AG08395 (cell line): ENCODE measurements at places on chromosomes 5 and 9.

- peak; percentile 32 for DNase-seq
Observed at GRCh38 chr9:37801287-37801850, 772 bp downstream of the DCAF10 start.

DNA sequence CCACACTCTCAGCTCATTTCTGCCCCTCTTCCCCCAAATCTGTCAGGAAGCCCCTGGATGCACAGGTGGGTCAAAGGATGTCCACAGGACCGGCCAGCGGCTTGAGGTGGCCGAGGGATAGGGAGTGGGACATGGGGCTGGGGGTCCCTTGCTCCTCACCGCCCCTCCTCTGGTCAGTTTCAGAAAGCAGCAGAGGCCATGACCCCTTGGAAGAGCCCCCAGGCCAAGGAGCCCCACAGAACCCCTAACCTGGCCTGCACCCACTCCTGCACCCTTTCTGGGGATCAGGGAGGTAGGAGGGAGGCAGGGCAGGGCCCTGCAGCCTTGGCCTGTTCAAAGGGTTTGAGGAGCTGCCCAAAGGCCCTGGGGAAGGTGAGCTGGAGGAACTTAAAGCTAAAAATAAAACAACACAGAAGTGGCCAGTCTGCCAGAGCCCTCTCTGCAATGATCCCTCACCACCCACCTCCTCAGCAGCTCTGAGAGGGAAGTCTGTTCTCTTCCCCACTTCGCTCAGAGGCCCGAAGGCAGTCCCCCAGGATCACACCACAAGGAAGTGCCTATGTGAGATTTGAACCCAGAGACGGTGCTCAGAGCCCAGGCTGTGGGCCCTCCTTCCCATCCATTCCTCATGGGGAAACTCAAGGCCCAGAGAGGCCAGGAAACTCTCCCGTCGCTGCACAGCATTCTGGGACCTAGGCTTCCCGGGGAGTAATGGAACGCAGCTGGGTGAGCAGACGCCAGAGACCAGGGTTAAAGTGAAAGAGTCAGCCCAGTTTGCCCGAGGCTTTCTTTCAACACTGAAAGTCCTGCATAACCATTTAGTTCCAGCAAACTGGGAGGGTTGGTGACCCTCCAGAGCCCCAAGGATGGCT is 910 bp downstream of the ENG start:
- peak; percentile 44 for DNase-seq

GRCh38 chr5:165309446-165309845 is 1804.0 kb downstream of the MAT2B start:
- no peak for DNase-seq

GRCh38 chr9:128416014-128416413 is 4.6 kb upstream of the CERCAM start:
- no peak for DNase-seq

DNA sequence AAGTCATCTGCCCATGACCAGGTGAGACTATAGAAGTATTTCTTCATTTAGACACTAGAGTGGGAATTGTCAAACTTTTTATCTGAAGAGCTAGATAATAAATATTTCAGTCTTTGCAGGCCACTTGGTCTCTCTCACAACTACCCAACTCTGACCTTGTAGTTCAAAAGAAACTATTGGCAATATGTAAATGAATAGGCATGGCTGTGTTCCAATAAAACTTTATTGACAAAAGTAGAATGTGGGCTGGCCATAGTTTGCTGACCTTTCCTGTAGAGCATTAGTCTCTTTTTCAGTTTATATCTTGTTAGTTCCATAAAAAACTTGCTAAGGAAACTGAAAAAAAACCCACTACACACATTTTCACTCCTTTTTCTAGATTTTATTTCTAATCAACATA is 535.5 kb downstream of the PRR16 start:
- no peak for DNase-seq

DNA sequence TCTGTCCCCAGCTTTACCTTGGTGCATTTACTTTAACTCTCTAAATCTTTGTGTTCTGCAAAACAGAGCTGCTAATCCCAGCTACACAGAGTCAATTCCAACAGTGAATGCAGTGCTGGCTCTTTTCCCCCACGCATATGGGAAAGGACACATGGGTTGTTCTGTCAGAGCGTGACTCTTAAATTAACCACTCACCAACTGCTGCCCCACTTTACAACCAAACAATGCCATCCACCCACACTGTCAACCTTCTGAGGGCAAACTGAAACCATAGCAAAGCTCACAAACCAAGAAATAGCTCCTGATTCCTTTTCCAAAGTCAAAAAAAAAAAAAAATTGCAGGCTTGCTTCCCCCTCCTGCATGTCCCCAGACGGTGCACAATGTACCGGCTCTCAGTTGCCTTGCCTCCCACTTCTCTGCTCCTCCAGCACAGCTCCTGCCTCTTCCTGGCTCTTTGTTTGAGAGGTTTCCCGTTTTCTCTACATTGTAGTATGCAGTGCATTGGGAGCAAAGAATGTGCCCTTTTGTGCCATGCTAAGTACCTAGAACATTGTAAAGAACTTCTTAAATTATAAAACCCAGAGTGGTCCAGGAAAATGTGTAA is 151.5 kb upstream of the DAPK1 start:
- DNase-seq = no peak

GRCh38 chr5:77993141-77993854 is 217.2 kb upstream of the TBCA start:
- DNase-seq = no peak

GRCh38 chr9:79570448-79571308 is 1.1 kb upstream of the TLE4 start:
- DNase-seq = peak; percentile 25

GRCh38 chr5:4630031-4630430 is 510.1 kb upstream of the ADAMTS16 start:
- no peak for DNase-seq

DNA sequence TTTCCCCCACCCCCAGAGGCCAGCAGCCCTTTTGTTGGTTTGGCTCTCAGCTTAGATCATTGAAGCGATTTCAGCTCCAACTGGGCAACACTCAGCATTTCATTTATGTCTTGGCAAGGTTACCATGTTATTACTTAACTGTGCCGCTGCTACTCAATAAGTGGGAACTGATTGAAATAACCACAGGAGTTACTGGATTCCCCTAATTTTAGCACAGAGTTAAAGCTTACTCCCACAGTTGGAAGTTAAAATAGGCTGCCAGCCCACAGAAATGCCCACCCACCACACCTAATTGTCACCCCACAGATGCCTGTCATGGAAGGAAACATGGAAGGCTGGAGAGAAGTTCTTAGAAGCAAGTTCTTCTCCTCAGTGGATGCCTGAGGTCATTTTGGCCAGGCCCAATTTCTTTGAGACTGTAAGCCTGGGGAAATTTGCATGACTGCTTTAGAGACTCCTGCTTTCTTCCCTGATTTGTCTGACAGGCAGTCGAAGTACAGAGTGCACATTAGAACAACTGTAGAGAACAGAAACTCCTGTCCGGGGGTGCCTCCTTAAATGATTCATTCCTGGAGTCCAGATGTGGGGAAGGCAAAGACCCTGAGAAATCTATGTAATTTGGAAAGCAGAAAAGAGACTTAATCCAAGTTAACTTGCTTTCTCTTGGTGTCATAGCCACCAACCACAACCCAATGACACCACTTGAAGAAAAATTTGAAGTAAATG is 370.0 kb downstream of the ZSWIM6 start:
- DNase-seq = no peak

GRCh38 chr5:10896016-10896415 is 135.0 kb upstream of the DAP start:
- DNase-seq = no peak

- no peak for DNase-seq
Observed at GRCh38 chr9:89036891-89037290, 45.6 kb downstream of the S1PR3 start.

DNA sequence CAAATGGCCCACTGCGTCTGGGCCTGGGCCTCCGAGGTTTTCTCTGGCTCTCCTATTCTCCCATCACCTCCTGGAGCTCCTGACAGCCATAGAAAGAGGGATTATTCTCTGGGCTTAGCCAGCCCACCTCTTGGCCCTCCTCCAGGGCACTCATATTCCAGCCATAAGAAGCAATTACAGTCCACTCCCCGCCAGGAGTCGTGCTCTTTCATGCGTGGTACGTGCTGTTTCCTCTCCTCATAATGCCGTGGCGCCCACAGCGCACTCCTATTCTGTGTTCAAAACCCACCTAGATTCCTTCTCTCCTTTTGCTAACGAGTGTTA is 240.8 kb upstream of the ZNF462 start:
- no peak for DNase-seq

DNA sequence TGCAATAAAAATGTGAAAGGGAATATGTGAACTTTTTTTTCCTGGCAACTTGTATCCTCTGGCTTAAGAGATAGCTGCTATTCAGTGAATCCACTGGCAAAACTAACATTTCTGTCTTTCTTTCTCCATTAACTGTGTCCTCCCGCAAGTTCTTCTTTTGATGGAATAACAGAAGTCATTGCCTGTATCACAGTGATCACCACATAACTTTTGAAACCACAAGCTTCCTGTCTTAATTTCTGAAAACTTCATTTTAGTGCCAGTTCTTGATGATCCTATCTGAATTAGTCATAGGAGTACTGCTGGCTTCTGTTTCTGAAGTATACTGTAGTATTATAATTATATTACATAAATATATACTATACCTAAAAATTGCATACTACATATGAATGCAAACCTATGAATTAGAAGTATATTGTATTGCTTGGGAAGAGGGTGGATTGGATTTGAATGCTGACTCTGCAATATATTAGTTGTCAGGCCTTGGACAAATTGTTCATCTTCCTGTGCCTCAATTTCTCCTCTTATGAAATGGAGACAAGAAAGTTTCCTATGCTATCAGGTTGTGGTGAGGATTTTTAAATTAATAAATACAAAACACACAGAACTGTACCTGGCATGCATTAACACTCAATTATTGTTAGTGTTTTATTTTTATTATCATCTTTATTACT is 441.6 kb downstream of the CETN3 start:
- peak; percentile 8 for DNase-seq

DNA sequence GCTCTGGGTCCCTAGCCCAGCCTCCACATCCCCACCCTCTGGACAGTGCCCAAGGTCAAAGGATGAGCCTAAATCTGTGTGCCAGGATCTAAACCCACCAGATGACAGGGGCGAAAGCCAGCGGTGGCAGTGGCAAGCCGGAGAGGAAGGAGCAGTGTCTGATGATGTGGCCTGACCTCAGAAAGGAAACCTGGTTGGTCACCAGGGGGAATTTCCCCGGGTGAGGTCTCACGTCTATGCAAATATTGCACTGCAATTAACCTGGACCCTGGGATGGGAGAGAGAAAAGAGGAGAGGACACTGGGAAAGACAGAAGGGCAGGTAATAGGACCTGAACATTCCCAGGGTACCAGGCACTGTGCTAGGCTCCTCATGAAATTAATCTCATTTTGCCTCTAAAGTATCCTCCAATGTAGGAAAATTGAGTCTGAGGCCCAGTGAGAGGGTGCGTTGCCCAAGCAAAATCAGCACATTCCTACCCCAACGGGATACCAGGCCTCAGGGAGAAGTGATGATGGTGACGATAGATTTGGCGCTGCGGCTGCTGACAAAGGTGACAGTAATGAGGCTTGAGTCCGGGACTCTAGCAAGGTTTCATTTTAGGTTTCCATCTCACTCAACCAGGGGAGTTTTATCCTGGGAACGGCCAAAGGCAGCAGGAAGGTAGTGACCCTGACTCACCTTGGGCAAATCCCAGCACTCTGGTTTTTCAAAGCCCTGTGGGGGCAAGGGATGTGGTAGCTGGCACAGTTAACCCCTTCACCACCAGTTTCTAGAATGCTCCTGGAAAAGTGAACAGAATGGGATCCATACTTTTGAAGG is 13.4 kb upstream of the TNIP1 start:
- DNase-seq = no peak

GRCh38 chr5:158979749-158980521 is 119.8 kb downstream of the EBF1 start:
- DNase-seq = peak; percentile 57

GRCh38 chr9:134562146-134562849 is 79.3 kb upstream of the COL5A1 start:
- DNase-seq = no peak

- DNase-seq = peak; percentile 46
Observed at GRCh38 chr9:6667633-6668280, 22.2 kb upstream of the GLDC start.

- DNase-seq = no peak
Observed at GRCh38 chr5:103010168-103010567, 109.8 kb downstream of the GIN1 start.

DNA sequence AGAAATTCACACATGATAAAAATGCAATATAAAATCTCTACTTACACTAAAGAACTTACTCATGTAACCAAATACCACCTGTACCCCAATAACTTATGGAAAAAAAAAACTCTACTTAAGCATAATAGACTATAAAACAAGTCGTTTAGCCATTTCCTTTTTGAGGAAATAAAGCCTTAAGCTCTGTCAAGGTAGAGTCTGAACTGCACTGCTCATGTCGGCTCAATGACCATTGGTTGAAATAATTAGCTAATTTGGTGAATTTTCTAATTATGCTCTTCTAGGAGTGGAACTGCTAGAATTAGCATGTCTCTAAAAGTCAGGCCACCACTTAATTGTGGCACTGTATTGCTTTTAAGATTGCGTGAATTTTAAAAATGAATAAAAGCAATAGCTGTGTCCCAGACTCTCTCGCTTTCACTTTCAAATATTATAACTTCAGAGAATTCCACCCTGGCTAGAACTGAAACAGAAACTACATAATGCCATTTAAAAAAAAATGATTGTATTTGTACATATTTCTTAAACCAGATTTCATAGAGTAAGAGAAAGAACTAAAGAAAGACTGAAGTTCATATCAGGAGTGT is 113.0 kb upstream of the PCA3 start:
- DNase-seq = no peak

- DNase-seq = peak; percentile 62
Observed at GRCh38 chr9:108467653-108468324, 388.0 kb downstream of the ACTL7B start.

DNA sequence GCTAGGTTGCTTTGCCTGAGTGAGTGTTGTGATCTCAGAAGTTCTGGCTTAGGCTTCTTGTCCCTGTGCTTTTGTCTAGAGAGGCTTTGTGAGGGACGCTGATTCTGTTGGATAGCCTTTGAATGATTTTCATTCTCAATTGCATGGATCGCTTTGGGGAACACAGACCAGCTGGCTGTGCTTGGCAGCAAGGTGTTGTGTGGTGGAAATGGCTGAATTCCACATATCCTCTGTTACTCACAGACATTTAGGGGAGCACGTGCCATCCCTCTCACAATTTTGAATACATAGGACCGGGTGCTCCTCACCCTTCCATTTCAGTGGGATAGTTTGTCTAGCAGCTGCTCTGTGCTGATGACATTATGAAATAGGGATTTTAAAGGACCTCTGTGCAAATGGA is 76.2 kb downstream of the IQGAP2 start:
- no peak for DNase-seq

- DNase-seq = no peak
Observed at GRCh38 chr9:81092057-81092456, 597.3 kb downstream of the TLE1 start.

- no peak for DNase-seq
Observed at GRCh38 chr5:168426864-168427172, 59.5 kb upstream of the RARS1 start.

DNA sequence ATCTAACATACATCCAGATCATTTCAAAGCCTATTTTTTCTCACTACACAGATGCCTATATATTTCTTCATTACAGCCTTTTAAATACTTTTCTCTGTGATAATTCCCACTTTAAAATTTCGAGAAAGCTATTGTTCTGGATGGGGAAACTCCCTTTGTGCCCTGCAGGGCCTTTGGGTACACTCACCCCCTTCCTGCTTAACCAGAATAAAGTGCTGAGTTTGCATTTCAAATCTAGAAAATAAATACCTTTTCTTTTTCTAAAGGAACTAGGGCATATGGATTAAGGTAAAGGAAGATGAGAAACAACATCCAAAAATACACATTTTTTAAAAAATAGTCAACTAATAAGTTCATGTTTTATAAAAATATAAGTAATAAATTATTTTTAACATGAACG is 323.9 kb downstream of the ADGRV1 start:
- no peak for DNase-seq
